Fibroblast of skin of left quadriceps (primary cell): ENCODE measurements at places on chromosomes 7 and 10.
A peak's percentile ranks its signal among the peaks of the same experiment; 100 is the strongest.

DNA sequence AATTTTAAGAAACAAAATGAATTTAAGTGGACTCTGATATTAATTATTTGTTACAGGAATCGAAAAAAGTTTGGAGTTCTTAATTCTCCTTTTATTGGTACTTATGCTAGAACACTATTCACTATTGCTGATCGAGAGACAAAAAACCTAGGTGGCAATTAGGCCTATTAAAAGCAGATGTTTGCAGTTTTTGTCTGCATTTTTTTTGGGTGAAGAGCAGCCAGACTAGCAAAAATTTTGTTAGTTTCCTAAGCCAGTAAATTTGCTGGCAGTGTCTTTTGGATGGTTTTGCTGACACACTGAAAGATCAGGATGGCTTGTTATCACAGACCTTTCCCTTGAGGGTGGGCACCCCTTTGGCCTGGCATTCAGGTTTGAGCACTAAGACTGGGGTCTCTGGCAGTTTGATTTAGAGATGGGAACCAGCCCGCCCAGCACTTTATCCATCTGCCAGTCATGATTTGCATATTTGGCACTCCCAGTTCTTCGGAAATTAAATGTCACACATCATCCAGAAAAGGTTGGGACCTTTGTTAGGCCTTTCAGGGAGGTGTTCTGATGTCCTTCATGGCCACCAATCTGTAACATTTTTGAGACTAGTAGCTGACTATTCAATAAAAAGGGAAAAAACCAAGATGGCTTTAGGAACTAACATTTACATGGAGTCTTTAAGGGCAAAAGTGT is 57.3 kb downstream of the INPP5F start:
- DNase-seq, result no peak

GRCh38 chr7:129066290-129067131 is 11.6 kb upstream of the TNPO3 start:
- DNase-seq, result peak; percentile 35

DNA sequence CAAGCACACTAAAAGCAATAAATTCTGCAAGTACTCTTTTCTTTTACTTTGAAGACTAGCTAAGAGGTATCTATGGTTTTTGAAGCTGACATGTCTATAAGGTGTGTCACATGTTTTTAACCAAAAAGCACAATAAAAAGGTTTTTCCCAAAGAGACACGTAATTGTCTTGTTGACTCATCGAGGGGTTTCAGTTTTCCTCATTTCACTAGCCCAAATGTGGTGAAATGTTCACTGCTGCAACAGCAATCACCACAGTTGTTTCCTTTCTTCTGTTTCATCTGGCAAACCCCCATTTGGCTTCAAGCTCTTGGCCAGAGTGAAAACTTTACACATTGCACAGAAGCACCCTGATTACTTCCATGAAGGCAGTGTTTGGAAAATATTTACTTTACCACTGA is 3.8 kb upstream of the HOXA4 start:
- peak; percentile 80 for DNase-seq

DNA sequence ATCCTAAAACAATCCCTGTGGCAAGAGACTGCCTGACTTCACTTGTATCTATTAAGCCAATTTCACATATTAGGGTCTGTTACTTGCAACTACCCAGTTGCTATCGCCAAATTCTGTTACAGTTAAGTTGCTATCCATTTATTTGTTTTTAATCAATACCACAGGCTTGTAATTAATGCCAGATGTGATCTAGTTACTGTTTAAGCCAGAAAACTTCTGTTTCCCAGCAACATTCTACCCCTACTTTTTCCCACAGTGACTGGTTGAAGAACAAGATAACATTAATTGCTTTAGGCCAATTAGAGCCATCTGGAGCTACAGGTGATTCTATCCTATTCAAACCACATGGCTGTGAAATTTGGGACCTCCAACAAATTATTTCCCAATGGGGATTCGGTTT is 131.3 kb downstream of the ALOX5 start:
- peak; percentile 11 for DNase-seq

DNA sequence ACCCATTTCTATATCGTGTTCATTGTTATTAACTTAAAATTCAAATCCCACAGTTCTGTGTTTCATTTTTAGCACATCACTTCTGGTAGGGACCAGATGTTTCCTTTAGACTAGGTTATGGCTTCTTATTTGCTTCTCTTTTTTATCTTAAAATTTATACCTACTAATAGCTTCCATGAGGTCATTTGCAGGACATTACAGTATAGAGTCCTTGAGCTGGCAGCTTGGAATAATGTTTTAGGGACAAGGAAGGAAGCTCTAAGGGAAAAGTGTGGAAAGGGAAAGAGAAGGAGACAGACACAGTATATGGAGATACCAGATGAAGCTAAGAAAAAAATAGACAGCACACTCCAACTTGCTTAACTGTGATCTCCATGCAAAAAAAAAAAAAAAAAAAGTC is 48.8 kb upstream of the CD36 start:
- no peak for DNase-seq

GRCh38 chr10:89421018-89421476 is 6.7 kb downstream of the IFIT5 start:
- DNase-seq, result no peak

DNA sequence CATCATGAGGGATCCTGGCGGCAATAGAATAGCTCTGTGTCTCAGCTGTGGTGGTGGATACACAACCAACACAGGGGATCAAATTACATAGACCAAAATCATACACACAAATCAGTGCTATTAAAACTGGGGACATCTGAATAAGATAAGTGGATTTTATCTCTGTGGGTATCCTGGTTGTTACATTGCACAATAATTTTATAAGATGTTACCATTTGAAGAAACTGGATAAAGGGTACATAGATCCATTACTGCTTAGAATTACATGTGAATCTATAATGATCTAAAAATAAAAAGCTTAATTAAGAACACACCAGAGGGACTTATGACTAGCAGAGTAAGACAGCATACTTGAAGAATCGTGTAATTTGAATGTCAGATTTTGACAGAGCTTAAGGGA is 8.2 kb upstream of the FAM3C start:
- DNase-seq, result no peak

- no peak for DNase-seq
Measured at GRCh38 chr10:14560274-14560673, 214.4 kb downstream of the FAM107B start.

- DNase-seq, result no peak
Measured at GRCh38 chr10:86944031-86944419, 13.4 kb downstream of the MMRN2 start.

GRCh38 chr7:69919426-69920111 is 321.3 kb downstream of the AUTS2 start:
- DNase-seq, result no peak

- no peak for DNase-seq
Measured at GRCh38 chr7:124062171-124062570, 29.3 kb upstream of the TMEM229A start.

- no peak for DNase-seq
Measured at GRCh38 chr10:50315424-50315823, 64.1 kb upstream of the ASAH2 start.

GRCh38 chr7:18654709-18655108 is 159.2 kb downstream of the HDAC9 start:
- DNase-seq, result no peak

DNA sequence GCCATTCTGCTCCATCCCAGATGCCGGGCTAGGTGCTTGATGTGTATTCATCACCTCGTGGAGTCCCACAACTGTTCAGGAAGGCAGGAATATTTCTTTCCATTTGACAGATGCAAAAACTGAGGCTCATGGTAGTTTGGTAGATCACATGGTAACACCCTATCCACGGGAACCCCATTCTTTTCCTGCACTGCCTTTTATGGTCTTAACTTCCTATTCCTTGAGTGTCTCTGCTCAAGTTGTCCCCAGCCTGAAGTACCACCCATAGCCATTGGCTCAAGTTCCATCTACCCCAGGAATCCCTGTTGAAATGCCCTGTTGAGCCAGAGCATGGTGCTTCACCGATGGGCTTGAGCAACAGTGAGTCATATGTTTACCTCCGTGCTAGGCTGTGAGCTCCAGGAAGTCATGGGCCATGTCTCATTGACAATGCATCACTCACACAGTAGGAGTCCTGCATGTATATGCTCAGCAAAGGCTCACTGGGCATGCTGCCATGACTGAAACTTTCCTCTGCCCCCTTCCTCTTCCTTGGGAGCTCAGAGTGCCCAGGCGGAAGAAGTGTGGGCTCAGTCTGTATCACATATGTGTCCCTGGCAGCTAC is 71.7 kb upstream of the ADAM12 start:
- DNase-seq, result peak; percentile 76

DNA sequence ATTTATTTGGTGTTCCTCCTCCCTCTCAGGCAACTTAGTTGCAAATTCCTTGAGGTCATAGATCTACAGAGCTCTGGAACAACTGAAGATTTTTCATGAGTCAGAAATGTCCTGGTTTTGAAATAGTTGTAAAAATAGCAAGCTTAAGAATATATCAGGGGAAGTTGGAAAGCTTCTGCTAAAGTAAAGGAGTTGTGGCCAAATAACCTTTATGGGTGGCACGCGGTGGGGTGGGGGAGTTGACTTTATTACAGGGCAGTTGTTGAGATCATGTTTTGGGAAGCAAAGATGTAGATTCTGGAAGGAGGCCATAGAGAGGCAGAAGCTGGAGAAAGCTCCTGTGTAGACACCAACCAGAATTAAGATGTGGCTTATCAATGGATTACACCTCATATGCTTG is 326.0 kb upstream of the MTPN start:
- peak; percentile 5 for DNase-seq

GRCh38 chr7:36795451-36796021 is 71.2 kb upstream of the AOAH start:
- no peak for DNase-seq

DNA sequence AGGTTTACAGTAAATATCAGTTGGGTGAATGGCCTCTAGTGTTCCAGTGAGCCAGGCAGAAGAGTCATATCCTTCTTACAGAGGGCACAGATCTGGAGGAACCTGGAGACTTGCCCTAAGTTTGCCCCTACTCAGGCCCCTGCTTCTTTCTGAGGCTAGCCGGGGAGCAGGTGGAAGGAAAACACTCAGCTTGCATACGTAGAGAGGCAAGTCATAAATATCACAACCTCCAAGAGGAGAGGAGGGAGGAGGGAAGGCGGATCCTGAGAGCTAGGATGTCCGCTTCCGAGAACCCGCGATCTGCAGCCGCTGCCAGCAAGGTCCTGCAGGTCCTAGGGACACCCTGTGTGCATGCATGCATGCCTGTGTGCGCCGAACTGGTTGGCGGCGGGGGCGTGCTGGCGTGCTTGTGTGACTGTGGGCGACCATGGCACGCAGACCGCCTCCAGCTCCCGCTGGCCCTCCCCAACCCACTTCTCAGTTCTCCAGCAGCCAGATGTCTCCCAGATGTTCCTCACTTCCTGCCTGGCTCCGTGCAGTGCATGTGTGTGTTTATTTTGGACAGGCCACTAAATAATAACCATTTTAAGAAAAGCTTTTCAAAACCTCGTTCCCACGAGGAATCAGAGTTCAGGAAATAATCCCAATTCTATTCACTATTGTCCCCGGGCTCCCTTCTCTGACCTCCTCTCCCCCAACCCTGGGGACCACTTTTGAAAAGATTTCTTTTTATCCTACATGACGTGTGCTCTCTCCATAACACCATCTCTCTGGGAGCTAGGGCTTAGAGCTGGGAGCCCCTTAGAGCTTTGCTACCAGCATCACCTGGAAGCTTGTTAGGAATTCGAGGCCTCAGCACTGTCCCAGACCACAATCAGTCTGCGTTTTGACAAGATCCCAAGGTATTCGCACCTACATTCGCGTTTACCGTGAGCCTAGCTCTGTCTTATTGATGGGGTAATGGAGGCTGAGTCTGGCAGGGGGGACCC is 32.4 kb downstream of the UNC5B start:
- DNase-seq, result peak; percentile 86

DNA sequence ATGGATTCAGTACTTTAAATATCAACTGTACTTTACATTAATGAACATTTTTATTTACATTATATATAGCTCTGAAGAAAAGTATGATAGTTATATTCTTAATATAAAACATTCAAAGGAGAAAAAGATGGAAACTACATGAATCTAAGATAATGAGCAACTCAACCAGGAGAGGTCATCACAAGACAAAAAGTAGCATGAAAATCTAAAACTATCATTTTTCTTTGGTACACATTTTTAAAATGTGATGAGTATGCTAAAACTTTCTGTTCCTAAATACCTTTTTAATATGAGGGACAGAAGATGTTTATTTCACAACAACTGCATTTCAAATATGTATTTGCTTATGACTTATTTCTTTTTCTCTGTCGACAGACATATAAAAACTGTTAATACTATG is 2.4 kb downstream of the CNTNAP2 start:
- no peak for DNase-seq

DNA sequence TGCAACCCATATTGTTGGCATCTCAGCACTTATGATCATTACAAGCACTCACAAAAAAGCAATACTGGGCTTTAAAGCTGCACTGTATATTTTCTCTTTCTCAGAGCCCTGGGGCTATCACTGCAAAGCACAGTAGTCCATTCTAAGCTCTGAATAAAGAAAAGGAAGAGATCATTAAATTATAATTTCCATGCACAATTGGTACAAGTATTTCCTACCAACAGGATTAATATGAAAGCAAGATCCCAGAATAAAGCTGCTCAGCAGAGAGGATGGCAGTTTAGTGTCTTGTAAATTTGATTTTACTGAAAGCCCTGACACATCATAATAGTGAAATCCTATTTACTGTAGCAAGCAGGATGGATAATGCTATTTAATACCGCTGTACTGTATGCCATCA is 205.3 kb downstream of the CHCHD3 start:
- DNase-seq, result no peak

- DNase-seq, result no peak
Measured at GRCh38 chr7:29142021-29142727, 4.2 kb downstream of the CPVL start.

DNA sequence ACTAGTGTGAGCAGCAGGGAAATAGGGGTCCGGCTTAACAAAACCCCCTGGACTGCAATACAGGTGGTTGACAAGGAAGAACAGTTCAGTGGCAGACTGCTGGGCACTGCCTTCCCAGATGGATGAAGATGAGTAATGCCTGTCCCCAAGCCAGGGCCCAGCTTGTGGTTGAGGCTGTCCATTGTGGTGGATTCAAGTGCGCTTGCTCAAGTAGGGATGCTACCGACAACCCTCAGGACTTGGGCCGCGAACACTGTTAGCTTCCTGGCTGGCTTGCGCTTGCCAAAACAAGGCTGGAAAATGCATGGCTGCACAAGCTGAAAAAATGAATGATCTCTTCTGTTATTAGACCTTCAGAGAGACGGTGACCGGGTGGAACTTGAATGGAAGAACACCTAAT is 116.1 kb upstream of the ACBD5 start:
- no peak for DNase-seq

DNA sequence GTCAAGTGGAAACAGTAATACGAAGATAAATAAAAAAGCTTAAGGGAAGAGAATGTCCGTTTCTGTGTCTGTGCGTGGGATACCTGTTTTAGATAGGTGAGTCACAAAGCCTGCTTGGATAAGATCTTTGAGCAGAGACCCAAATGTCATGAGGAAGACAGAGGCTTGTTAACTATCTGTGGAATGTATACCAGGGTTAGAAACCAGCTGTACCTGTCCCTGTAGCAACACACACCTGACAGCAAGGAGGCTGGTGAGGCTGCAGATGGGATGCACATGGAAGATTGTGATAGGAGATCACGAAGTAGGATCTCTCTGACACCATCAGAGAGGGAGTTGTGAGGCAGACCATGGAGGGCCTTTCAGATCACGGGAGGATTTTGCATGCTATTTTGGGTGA is 105.3 kb downstream of the ARHGAP21 start:
- DNase-seq, result no peak
